Activated T-cell treated with anti-CD3 and anti-CD28 coated beads, Interleukin-2, amount 50 U/mL, for 72 hours (primary cell): ENCODE measurements at places on chromosomes 7 and 10. TPM values are rescaled to one million over a fixed set of nuclear protein-coding genes. Genes with fewer than 3 reads are reported as not detected.

Gene SDK1
- 6.3 TPM for total RNA-seq

Gene FAM24B
- total RNA-seq, result 42.2 TPM

Gene OSBPL3
- total RNA-seq, result 53.0 TPM

Gene FLNC
- total RNA-seq, result 0.02 TPM

Gene ZNF736
- total RNA-seq, result 31.0 TPM
